ENCODE measurements at places on chromosomes 7 and 10.

DNA sequence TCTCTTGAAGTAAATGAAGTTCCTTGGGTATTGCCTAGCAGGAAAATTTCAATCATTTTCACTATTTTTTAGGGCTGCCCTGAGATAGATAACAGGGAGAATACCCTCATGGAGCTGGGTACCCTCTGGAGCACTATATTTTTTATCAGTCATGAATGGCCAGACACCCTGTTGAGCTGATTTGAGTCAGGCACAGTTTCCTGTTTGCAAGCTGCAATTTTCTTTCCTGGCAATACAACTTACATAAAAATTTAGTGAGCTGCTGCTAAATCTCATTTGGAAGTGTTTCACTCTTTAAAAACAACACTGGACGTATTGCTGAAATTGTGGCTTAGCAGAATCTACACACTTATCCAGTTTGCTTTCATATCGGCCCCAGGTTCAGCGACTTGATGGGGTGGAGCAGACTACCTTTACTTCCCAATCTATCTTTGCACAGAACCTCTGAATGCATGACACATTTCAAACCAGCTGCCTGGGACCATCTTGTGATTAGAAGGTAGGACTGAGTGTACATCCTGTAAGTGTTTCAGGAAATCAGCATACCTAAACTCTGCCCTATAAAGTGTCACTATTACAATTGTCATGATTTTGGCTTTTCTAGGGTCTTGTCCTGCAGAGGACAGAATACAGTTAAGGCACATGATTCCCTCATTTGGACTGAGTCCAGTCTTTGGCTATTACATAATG, 125.7 kb upstream of the FAM3C start:
- DNase-seq = peak; percentile 44

DNA sequence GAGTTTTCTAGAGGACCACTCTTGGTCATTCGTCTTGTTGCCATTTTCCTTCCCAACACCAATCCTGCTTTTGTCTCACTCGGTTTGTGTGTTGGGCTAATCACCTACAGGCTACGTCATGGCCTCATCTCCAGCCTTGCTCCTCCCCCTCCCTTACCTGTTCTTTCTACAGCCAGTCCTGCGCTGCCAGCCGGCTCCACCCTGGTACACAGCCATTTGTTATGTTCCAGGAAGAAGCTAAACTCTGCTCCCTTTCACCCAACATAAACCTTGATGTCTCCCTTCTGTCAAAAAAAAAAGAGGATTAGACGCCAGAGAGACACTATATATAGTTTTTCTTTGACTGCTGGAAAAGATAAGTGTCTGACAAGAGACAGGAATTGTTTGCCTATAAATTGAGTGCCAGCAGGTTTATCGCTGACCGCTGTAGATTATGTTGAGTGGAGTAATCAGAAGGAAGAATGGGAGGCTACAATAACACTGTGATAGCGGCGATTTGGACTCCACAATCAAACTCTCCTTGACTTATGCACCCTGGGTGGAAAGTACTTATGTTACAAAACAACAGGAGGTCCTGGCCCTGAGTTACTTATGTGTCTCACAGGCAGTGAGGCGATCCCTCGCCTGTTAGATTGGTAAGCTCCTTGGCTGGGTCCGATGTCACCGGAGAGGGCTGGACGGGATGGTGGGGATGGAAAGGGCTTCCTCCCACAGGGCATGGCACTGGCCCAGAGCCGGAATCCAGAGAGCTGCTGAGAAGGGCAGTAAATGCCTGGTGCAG, 171.3 kb upstream of the BMPER start:
- DNase-seq = no peak

GRCh38 chr10:34104829-34105572, 710.1 kb downstream of the PARD3 start:
- DNase-seq = no peak

DNA sequence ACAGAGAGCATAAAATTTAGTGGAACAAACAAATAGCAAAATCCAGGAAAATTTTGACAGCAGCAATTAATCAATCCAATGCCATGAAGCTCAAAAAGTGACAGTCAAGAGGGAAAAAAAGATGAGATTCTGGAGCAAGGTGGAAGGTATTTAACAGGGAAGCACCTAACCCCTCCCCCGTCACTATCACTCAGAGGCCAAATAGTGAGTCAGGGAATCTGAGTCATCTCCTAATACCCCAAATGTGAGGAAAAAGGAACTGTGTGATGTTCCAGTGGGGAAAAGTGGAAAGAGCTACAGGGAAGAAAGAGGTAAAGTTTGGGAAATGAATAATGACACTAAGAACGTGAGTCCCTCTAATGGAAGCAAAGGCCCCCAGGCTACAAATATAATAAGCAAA, 113.2 kb upstream of the PHF14 start:
- DNase-seq = no peak
